ENCODE measurements at places on chromosomes 2 and 18.
A peak's percentile ranks its signal among the peaks of the same experiment; 100 is the strongest.

DNA sequence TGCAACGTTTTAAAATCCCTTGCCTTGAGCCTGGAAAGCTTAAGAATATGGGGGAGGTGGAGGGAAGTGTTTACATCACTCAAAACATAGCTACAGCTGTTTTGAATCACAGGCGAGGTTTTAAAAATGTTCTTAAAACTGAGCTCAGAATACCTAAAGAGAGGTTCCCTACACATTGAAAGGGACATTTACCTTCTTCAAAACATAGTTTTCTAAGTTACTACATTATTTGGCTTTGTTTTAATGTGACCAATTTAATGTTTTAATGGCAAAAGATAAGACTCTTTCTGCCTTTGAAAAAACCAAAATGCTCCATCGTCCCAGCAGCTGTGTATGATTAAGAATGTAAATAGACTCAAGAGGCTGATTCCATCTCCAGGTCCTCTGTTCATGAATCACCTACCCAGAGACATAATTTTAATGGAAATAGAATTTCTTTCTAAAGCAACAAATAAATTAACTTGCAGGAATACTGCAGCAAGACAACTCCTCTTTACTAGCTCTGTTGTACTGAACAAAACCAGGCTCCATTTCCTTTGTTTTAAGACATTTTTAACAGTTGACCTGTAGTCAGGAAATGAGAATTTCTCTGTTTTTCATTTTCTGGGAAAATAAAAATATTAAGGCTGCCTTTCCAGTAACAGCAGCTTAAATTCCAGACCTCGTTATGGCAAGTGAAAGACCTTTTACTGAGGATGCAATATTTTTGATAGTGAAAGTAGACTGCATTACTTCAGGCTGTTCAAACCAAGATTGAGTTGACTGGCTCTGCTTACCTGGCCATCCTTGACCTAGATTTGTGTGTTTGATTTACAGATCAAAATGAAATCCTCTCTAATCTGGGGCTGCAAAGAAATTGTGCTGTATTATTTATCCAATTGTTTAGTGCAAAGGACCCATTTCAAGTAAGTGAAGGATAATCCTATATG is 33.7 kb upstream of the WDR75 start:
- DNase-seq: peak; percentile 89

DNA sequence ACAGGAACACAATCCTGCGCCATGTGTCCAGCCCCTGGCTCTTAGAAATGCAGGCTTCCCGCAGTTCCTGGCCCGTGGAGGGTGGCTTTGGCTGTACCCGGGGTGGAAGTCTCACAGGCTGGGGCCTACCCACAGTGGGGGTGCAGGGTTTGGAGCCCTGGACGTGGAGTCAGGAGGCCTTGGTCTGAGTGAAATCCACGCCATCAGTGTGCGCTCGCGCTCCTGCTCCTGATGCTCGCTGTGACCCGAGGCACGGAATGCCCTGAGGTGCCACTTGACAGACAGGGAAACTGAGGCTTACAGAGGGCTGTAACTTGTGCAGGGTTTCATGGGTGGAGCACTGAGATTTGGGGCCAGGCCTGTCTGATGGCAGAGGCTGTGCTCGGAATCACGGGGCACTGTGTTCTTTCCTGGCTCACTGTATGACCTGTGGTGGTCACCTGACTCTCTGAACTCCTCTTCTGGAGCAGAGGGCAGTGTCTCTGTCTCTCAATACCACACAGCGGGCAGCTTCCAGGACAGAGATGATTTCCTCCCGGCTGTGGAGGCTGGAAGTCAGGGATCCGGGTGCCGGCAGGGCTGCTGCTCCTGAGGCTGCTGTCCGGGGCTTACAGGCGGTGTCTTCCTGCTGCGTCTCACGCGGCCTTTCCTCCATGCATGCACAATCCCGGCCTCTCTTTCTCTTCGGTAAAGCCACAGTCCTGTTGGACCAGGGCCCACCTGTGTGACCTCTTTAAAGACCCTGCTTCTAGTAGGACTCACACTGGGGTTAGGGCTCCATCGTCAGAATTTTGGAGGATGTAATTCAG is 25.9 kb upstream of the ALLC start:
- no peak for DNase-seq

GRCh38 chr18:53698907-53699306 is 525.6 kb downstream of the MBD2 start:
- DNase-seq: peak; percentile 45

DNA sequence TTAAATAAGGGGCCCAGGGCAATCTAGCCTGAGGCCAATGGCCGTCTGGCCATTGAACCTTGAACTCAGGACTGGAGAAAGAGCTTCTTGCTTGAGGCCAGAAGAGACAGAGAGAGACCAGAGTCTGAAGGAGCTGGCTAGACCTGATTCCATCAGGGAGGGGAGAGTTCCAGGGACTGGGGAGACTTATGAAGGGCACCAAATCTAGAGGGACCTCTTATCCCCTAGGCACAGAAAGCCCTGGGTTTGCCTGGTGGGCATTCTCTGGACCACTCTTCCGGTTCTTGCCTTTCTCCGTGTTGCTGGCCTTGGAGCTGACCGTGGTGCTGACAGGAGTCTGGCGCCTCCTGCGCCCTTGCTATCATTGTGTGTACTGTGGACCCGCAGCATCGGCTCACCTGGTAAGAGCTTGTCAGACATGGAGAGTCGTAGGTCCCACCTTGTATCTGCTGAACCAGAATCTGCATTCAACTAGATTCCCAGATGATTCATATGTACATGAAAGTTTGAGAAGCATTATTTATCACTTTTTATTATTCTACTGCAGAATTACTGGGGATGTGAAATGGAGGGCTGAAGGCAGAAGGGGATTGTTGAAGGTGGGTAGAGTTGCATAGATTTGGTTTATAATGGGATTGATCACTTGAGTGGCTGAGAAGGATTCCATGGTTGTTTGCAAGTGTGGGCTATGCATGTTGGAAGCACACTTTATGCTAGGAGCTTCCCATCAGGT is 4.3 kb upstream of the TRPM8 start:
- peak; percentile 50 for DNase-seq

DNA sequence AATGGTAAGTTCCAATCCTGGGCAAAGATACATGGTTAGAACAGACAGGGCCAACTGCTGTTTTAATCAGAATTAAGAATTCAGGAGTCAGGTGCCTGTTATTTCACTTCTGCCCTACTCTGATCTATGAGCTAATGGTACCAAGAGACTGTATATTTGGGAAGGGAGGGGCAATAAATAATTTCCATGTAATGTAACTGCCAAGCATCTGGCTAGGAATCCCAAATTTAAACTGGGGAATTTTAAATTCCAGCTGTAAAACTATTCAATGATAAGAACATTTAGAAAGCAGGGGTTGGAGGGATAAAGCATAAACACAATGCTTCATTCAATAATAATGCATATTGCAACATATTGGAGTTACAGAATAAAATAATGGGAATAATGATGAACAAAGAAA is 49.7 kb downstream of the SCN7A start:
- no peak for DNase-seq

- no peak for DNase-seq
These were observed 125.7 kb upstream of the HAAO start for GRCh38 chr2:42918041-42918440.

- no peak for DNase-seq
These were observed 176.5 kb upstream of the SPRED2 start for GRCh38 chr2:65608916-65609315.

DNA sequence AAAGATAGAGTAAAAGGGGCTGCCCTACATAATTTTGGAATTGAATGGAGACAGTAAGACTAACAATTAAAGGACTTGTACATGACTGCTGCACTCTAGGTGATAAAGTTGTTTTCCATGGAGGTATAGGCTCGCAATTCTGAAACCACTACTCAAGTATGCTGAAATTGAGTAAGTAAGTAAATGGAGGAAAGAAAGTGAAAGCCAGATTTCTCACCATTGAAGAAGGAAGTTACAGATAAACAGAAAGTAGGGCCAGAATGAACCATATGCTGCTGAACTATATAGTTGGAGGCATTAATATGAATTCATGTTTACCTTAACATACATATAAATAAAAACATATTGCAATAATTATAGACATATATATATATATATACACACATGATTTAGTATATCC is 225.7 kb upstream of the ST6GAL2 start:
- no peak for DNase-seq

DNA sequence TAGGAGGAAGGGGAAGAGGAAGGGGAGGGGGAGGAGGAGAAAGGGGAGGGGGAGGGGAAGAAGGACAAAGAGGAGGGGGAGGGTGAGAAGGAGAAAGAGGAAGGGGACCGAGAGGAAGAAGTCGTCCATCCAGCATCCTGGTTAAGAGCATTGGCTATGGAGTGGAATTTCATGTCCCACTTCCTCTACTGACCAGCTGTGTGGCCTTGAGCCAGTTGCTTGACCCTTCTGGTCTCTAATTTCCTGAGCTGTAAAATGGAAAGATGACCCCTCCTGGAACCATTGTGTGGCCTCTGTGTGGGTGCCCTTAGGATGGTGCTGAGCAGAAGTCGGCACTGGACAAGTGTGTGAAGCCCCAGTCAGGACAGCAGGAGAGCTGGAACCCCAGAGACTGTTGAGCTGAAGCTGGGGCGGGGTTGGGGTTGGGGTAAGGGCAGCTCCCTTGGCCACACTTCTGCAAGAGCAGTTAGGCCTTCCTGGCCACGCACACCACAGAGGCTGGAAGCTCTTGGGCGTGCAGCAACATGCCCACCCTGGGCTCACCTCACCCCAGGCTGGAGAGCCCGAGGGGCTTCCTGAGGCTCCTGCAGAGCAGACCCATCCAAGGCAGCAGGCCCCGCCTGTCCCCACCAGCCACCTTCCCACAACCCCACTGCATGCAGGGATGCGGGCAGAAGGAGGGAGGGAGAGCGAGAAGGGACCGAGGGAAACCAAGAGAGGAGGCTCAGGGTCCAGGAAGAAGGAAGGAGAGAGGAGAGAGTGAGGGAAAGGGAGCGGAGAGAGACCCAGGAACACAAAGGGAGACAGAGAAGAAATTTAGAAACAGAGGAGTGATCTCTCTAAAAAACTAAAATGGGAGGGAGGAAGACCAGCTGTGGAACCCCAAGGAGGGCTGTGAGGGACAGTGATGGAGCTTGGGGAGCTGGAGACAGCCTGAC is 16.2 kb downstream of the ADRA2B start:
- no peak for DNase-seq

GRCh38 chr18:9117980-9118841 is 15.7 kb downstream of the NDUFV2 start:
- no peak for DNase-seq

All from astrocyte of the spinal cord (primary cell).